Stimulated activated CD4-positive, alpha-beta T cell treated with anti-CD3 and anti-CD28 coated beads, Interleukin-1b, Interleukin-23, amount 100 ng/mL, for 48 hours (primary cell): ENCODE measurements at places on chromosomes 3 and 15.
A peak's percentile ranks its signal among the peaks of the same experiment; 100 is the strongest.

- DNase-seq: no peak
These were observed 930.7 kb downstream of the MCTP2 start for GRCh38 chr15:95162069-95162468.

- no peak for DNase-seq
These were observed 35.5 kb downstream of the CADPS start for GRCh38 chr3:62839748-62840147.

GRCh38 chr3:119613201-119613600 is 15.5 kb downstream of the PLA1A start:
- no peak for DNase-seq

GRCh38 chr3:31948280-31948679 is 32.8 kb downstream of the OSBPL10 start:
- no peak for DNase-seq

GRCh38 chr15:42359249-42359648 is at the start of gene CAPN3:
TSS of gene CAPN3 (plus strand) at chr15:42359501. CDS start at chr15:42359806, 305 bp downstream.
- DNase-seq: no peak

- no peak for DNase-seq
These were observed 46.6 kb downstream of the DPP8 start for GRCh38 chr15:65470866-65471265.

GRCh38 chr3:185928496-185928895 is 9.3 kb downstream of the TRA2B start:
- DNase-seq: no peak

DNA sequence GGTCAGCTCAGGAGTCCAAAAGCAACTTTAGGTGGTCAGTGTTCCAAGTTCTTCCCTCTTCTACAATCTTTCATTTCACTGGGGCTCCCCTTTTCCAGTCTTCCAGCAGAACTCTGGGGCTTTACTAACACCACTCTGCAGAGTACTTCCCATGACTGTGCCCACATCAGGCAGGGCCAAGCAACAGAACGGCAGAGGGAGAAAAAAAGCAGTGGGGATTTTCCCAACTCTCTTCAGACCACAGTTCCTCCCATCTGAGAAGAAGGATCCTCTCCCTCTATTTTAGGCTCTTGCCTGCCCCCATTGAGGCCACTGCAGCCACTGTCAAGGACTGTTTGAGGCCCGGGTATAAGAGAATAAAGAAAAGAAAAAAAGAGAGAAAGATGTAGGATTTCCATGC is 70.7 kb downstream of the TTBK2 start:
- DNase-seq: no peak

GRCh38 chr15:69524296-69524695 is 71.7 kb downstream of the RPLP1 start:
- no peak for DNase-seq

DNA sequence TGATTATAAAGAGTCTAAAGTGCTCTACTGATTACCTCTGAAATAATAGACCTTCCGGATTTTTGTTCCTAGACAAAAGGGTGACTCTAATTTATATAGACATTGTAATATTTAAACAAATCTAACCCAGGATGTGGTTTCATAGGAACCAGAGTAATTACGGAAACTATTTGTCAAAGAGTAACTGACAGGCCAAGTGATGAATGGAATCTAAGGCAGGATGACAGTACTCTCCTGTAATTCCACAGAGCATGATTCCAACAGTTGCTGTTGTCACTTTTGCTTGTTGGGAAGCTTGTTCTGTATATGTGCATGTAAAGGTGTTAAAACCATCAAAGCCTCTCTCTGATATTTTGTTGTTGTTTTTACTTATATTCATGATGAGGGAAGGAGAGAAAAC is 1141.0 kb downstream of the IGSF11 start:
- no peak for DNase-seq

- no peak for DNase-seq
These were observed 647.0 kb upstream of the SGO1 start for GRCh38 chr3:20832963-20833362.

GRCh38 chr3:52982839-52983238 is 63.0 kb downstream of the SFMBT1 start:
- DNase-seq: no peak

GRCh38 chr15:63969652-63970421 is 76.4 kb downstream of the DAPK2 start:
- DNase-seq: no peak

GRCh38 chr3:120147072-120147871 is 53.0 kb upstream of the GSK3B start:
- peak; percentile 29 for DNase-seq

- DNase-seq: no peak
These were observed 17.8 kb upstream of the SEC62 start for GRCh38 chr3:169948559-169949448.

- DNase-seq: no peak
These were observed 2.0 kb downstream of the PLA1A start for GRCh38 chr3:119599558-119600174.

DNA sequence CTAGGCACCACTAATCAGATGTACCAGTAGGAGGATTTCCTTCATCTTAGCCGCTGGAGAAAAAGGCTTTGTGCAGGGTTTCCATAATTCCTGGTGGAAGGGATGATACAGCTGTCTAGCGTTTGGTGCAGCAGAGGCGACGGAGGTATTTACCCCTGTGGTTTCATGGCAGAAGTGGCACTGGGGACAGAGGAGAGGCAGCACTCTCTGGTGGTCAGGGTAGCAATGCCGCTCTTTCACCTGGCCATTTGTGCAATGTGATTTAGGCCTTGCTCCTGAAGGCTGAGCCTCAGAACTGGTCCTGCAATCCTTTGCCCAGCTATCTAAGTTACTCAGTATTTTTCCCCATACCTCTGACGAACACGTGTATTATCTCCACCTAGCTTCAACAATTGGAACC is 47.1 kb upstream of the BNIP2 start:
- DNase-seq: no peak

DNA sequence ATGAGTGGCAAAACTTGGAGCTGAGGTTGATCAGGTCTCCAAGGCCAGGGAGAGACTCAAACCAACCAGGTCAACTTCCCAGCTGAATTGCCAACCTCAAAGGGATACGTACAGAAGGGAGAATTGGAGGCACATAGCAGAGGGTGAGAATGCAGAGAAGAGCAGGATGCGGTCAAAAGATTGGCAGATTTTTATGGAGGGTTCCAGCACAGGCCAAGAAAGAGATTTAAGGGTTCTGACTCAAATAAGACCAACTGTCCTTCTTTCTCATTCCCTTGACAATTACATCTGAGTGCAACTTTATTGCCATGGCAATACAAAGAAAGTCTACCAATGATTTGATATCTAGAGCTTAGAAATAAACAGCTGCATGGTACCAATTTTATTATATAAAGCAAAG is 33.2 kb downstream of the SCG5 start:
- no peak for DNase-seq

- DNase-seq: no peak
These were observed 68.8 kb upstream of the MEX3B start for GRCh38 chr15:82114660-82115059.

DNA sequence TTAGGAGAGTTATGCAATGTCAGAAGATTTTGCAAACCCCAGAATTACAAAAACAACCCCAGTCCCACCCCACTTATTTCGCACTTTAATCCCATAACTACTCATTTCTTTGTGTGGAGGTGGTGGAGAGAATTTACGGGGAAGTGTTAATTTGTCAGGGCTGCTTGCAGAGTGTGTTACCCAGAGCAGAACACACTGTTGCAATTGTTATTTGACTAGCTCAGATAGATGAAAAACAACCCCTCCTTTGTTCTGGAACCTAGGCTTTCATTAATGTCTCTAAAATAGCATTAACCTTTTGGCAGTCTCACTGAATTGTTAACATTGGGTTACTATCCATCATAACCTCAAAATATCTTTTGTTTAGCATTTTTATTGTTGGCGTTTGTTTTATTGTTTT is 55.8 kb upstream of the MINAR1 start:
- DNase-seq: no peak

DNA sequence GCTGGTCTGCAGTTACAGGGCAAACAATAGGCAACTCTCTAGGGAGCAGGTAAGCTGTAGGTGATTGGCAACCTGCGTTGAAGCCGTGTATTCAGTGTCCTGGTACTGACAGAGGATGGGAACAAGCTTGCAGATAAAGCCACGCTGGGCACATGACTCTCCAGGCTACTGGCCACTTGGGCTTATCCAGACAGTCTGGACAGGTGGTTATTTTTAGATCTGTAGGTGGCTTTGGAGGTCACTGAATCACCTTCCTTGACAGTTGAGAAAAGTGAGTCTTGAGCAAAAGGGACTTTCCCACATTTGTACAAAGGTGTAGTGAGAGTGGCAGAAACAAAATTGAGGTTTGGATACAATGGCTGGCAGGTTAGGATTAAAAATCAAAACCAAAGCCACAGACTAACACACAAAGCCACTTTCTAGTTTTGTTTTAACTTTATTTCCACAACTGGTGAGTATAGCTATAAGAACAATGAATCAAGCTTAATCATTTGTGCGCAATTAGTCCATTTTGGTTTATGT is 22.3 kb upstream of the IL1RAP start:
- peak; percentile 13 for DNase-seq

DNA sequence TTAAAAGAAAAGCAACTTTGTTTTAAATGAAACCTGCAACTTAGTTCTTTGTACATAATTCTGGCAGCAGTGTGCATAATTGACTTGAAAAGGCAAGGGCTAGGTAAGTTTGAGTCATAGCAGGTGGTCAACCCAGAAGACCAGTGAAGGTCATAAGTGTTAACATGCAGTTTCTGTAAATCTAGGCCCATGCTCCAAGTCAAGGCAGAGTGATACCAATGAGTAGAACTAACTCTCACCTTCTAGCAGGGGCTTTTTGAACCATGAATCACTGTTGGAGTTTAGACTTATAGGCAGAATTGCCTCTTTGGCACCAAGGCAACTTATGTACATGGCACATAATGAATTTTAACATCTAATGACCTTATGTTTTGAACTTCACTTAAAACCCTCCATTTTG is 29.5 kb upstream of the IL20RB start:
- DNase-seq: no peak

DNA sequence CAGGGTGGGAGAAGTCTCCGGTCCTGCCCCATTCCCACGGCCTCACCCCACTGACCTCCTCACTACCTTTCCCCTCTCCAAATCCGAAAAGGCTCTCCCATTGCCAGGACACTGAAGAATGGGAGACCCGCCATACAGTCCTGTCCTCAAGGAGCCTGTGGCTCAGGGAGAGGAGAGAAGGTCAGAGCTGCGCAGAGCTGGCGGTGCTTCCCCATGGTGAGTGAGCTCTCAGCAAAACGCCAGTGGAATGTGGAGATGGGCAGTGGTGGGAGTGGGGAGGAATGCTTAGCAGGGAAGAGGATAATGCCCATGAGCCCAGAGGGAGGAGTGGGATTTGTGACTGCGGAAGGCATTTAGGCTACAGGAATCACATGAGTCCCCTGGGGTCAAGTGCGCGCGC is 20.1 kb downstream of the FAM43A start:
- no peak for DNase-seq

- DNase-seq: no peak
These were observed 185.2 kb upstream of the TSC22D2 start for GRCh38 chr3:150222691-150223489.

DNA sequence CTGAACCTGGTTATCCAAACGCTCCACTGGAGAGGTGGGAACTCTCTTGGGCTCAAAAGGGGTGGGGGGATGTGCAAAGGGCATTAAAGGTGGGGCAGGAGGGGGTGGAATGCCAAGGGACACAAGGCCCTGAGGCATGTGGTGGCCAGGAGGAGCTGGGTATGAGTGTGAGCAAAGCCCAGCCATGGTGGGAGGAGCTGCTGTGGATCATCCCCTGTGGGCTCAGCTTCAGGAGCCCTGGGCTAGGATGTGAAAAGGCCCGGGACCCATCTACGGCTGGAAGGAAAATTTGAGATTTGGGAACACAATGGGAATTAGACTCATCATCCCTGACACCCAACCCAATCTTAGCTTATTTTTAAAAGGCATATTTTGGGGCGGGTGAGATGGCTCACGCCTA is 33.3 kb downstream of the MGLL start:
- DNase-seq: no peak

DNA sequence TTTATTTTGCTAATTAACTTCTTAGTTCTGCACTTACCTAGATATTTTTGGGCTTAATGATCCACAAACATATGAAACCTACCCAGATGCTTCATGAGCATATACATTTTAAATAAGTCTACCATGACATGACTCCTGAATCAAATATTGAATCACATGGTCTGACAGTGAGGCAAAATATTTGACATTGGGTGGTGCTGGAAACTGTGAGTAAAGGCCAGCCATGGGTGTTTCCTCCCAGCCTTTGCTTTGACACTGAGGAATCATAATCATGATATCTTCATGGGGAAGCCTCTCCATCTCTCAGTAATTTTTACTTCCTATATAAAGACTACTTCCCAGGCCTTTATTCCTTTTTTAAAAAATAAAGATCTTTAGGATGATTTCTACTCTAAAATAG is 22.8 kb upstream of the SSR3 start:
- no peak for DNase-seq

DNA sequence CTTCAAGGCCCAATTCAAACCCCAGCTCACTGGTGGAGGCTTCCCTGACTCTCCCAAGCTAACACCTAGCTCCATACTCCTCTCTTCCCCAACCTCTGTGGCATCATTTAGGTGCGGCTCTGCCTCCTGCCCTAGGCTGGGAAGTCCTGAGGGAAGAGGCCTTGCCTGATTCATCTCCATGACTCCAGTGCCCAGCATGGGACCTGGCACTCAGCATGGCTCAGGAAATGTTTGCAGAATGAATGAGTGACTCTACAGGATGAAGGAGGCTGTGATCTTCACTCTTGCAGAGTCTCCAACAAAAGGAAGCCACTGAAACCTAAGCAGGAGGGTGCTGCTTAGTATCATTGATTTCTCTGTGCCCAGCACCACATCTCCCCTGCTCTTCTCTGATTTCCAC is 34.5 kb upstream of the INSYN1 start:
- DNase-seq: no peak

GRCh38 chr3:173553635-173554280 is 156.2 kb downstream of the NLGN1 start:
- no peak for DNase-seq

DNA sequence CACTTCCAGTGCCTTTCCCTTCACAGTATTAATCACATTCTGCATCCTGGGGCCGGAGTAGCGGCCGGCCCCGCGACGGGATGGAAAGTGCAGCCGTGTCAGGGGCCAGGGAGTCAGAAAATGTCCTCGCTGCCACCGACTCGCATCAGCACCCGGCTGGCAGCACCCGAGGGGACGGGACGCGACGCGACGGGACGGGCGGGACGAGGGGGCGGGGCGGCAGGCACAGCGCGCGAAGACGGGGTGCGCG is 353 bp downstream of the ATG3 start:
- no peak for DNase-seq

DNA sequence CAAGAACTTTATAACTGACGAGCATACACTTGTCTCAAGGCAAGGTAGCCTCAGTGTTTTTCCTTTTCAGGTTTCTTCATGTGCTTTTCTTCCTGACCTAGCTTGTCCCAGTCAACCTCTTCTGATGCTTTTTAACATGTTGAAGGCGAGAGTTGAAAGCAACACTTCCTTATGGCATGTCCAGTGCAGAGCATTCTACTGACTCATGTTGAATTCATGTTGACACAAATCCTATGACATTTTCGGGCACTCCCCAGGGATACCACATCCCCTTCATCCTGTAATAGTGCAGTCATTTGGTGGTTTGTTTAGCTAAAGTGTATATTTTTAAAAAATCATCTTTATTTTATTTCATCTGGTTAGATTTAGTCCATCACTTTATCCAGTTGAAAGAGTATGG is 75.9 kb upstream of the CBLB start:
- no peak for DNase-seq
